ENCODE measurements at places on chromosomes 4 and X.
A peak's percentile ranks its signal among the peaks of the same experiment; 100 is the strongest.

DNA sequence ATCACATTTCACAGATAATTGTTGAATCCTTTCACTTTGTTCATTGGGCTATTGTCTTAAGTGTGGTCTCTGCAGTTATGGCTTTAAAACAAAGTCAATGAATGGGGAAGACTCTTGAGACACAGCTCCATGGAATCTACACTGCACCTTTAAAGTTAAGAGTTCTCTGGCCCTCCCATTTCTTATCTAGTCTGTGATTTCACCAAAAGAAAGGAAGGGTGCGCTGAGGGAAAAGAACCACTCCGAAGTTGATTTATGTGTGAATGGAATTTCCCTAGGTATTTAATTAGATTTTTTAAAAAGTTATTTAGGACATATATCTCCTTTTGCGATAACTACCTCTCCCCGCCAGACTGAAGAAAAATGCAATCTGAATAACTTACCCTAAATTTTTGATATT lies 2.5 kb downstream of the SEPTIN11 start:
- DNase-seq: no peak

GRCh38 chrX:85243761-85244449 lies at the start of the genes SATL1 and ZNF711:
Gene SATL1, minus strand, starts transcription at chrX:85243779. Its CDS starts 134,811 bp downstream, at chrX:85108968.
Gene ZNF711, plus strand, starts transcription at chrX:85243991. Its CDS starts 3,582 bp downstream, at chrX:85247573.
- DNase-seq: peak; percentile 93

GRCh38 chr4:140038031-140038533 lies 115.9 kb downstream of the MAML3 start:
- DNase-seq: no peak

DNA sequence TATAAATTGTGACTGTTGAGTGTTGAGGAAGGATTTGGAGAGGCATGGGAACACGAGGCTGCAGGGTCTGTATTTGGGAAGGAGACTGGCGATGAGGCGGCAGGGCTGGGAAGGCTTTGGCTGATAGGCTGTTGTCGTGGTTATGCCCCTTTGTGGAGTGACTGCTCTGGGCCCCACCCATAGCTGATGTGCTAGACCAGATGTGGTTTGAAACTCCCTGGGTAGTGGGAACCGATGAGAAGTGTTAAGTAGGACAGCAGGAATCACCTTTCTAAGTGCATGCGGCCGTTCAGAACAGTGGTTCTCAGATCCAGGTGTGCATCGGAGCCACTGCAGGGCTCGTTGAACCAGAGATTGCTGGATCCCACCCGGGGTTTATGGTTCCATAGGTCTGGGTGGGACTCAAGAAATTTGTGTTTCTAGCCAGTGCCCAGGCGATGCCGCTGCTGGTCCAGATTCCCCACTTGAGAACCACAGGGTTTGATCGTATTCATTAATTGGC lies 42.3 kb downstream of the TBC1D14 start:
- no peak for DNase-seq

DNA sequence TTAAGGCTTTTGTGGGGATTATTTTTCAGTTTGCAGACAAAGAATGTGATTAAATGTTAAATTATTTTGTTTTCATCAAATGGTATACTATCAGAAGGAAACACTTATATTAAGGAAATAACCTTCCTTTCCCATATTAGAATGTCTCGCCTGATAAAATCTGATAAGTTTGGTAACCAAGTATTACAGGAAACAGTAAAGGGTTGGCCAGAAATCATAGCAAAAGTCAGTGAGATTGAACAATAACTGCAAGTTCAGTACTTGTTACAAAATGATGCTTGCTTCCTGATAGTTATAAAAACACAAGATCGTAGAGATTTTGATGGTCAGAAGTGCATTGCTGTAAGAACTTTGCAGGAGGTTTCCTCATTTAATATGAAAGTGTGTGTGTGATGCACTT lies 40.5 kb downstream of the FABP2 start:
- no peak for DNase-seq
